ENCODE measurements at places on chromosomes 5 and 9.

GRCh38 chr5:119597728-119598298, 31.5 kb upstream of the FAM170A start:
- DNase-seq = no peak

DNA sequence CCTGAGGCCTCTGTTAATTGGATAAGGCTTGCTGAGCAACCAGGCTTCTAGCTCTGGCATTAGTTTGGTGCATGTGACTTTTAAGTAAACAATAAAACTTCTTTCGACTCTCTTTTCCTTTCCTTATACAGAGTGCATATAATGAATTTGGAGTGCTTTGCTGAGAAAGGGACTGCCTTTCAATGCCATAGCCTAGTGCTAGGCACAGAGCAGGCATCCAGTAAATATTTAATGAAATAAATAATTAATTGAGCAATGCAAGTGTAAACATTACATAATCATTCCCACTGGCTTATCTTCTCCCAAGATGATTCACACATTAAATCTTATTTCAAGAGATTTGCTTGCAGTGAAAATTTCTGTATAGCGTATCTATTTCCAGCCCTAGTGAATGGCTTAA, 74.1 kb downstream of the NMUR2 start:
- no peak for DNase-seq

- DNase-seq = no peak
Measured at GRCh38 chr5:138460032-138460693, 5.1 kb upstream of the EGR1 start.

DNA sequence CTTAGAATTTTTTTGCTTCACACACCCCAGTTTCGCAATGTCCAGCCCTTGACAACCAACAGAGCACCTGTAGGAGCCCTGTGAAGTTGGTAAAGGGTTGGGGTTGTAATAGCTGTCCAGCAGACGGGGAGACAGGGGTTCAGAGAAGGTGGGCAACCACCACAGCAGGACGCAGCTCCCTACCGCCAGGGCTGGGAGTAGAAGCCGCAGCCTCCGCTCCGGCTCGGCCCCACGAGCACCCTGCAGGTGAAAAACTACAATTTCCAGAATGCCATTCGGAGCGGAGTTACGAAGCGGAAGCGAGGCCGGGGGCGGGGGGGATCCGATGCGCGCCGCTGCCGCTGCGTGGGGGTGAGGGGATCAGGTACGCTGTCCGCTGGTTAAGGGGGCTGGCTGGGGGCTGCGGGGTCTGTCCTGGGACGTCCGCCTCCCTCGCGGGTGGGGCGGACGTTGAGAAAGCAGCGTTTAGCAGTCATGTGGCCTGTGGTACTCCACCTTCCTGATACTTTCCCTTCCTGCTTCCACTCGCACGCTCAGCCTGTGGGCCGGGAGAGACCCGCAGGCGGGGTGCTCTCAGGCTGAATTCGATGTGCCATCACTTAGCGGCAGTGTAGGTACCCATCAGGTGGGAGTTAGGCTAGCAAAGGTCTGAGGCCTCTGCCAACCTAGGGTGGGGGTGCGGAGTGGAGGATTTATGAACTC, at the start of gene TRMT10B:
TSS of gene TRMT10B (plus strand) at position 317 of the 702 bp plus-strand sequence. CDS start 8,127 bp downstream, outside the sequence.
- peak; percentile 70 for DNase-seq

DNA sequence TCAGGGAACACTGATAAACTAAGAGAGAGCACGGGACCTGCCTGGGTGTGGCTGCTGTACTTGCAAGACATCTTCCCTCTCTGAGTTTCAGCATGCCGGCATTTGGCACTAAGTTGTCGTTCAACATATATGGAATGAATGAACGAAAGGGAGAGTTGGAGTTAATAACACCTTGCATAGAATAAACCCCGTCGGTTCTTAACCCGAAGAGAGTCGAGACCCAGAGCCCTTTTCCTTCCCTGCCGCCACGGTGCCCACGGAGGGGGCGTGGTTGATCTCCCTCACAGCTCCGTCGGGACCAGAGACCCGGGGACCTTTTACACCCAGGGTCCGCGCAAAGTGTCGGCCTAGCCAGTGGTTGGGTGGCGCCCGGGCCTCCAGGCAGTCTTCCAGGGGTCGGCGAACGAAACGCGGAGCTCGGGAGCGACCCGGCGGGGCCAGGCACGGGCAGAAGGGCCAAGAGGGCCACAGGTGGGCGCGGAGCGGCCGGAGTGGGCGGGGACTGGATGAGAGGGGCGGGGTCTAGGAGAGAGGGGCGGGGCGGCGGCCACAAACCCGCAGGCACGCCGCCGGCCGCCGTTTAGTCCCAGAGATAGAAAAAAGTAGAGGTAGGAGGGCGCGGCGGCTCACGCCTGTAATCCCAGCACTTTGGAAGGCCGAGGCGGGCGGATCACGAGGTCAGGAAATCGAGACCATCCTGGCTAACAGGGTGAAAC, 735 bp upstream of the RPL26L1 start:
- DNase-seq = peak; percentile 69

GRCh38 chr5:140113180-140113698, 670 bp upstream of the PURA start:
- DNase-seq = no peak

DNA sequence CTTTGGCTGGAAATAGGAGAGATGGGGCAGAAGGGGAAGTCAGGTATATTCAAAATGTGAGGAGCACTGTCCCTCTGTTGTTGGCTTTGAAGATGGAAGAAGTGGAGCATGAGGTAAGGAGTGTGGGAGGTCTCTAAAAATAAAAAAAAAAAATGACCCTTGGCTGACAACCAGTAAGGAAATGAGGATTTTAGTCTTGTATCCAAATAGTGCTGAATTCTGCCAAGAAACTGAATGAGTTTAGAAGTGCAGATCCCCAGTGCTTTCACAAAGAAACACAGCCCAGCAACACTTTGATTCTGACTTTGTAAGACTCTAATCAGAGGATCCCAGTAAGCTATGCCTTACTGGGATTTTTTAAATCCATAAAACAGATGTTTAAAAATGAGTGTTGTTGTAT, 367.9 kb downstream of the CYLC2 start:
- no peak for DNase-seq
